ENCODE measurements at places on chromosomes 7 and 10.

- no peak for DNase-seq
Measured at GRCh38 chr7:23469961-23470250, 385 bp downstream of the IGF2BP3 start.

- no peak for DNase-seq
Measured at GRCh38 chr10:43801140-43801539, 152.5 kb upstream of the ZNF32 start.

DNA sequence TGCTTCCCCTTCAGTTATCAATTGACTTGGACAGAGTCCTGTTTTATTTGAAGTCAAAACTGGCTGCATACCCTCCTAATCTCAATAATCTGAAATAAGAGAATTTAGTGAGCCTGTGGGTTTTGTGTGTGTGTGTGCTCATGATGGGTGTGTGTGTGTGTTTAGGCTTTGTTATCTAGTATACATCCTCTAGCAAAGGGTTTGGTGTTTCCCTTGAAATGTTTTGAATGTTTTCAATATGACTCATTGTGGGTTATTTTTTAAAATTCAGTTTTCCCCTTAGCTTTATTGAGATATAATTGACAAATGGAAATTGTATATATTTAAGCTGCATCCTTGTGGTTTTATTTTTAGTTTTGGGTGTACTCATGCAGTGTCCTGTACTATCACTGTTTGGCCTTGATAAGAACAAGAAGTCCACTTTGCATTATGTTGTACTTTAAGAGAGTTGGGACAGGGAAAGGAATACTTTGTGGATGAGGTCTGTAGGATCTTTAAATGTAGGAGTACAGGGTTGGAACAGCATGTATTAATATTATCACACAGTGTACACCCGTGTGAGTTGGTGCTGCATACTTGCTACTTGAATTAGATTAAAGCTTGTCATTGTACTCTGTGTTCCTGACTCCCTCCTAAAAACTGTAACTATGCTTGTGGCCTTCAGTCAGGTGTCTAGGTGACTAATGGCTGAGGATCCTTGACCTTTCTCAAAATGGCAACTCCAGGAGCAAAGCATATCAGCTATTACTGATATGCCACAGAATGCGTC is 58.3 kb downstream of the VCL start:
- DNase-seq: no peak

- DNase-seq: no peak
Measured at GRCh38 chr7:2154831-2155230, 77.9 kb downstream of the MAD1L1 start.

GRCh38 chr10:28628184-28628893 is 49.0 kb upstream of the BAMBI start:
- DNase-seq: peak; percentile 7

- DNase-seq: no peak
Measured at GRCh38 chr7:136857573-136857972, 10.9 kb upstream of the CHRM2 start.

- no peak for DNase-seq
Measured at GRCh38 chr10:128642023-128642422, 515.8 kb upstream of the MKI67 start.

DNA sequence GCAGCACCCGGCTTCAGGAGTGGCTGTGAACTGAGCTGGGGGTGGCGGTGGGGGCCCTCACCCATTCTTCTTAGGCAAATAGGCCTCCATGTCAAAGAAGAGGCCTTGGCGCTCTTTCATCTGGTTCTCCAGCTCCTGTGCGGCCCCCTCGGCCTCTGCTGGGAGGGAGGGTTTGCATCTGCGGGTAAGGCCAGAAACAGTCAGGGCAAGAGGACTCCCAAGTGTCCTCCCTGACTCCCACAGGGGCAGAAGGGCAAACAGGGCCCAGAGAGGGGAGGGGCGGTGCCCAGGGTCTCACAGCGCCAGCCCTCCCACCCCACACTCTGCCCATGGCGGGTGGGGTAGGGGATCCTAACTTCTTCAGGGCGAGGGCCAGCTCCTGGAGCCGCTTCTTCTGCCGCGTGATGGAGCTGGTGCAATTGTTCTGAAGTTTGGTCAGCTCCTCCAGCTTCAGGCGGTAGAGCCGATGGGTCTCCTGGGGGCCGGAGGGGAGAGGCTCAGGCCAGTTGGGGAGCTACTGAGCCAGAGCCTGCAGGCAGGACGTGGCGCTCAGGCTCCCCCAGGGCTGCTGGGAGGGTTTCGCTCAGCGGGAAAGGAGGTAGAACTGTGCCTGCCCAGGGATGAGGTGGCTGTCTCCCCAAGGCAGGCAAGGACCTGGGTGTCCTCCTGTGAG is 2.2 kb downstream of the TMEM120A start:
- no peak for DNase-seq

DNA sequence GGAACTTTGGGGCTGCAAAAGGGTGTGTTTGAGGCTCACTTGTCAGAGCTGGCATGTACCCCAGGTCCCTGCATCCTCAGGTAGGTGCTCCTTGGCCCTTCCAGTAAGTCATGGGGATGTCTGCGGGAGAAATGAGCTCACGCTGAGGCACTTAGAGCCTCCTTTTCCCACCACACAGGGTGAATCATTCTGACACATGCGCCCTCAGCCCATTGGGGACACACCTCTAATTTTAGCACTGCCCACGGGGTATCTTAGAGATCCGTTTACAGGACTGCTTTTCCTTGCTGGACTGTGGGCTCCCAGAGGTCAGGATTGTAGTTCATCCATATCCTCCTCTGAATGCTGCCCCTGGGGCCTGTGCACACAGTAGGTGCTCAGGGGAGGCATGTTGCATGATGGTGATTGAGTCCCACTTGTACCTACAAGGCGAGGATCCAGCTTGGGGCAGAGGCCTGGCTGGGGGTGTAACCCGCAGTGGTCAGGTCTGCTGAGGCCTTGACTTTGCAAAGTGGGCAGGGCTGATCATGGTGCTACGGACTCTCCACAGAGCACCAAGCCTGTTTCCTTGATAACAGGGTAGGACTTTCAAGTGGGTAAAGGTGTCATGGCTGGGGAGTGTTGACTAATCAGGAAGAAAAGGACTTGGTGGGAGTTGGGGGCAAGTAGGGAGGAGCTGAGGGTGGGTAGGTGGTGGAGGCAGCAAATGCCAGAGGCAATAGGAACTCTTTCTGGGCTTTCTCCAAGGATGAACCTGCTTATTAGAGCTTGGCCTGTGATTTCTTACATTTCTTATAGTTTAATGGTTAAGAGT is 5.8 kb downstream of the TSPAN15 start:
- DNase-seq: no peak

GRCh38 chr7:94657771-94658693 is 2.1 kb upstream of the SGCE start:
- peak; percentile 70 for DNase-seq

DNA sequence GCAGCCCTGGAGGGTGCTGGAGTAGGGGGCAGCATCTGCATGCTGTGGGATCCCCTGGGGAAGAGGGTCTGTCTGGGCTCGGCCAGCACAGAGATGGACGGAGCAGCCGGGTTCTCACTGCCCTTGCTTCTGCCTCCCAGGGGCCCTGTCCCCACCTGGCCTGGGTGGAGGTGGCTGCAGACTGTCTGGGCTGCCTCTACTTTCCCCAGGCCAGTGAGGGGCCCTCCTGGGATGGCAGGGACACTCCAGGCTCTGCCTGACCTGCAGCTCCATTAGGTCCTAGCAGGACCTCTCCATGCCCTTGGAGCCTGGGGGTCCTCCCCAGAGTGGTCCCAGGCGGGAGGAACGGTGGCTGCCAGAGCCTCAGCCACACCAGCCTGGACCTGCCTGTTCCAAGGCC is 63.7 kb downstream of the PWWP2B start:
- no peak for DNase-seq

DNA sequence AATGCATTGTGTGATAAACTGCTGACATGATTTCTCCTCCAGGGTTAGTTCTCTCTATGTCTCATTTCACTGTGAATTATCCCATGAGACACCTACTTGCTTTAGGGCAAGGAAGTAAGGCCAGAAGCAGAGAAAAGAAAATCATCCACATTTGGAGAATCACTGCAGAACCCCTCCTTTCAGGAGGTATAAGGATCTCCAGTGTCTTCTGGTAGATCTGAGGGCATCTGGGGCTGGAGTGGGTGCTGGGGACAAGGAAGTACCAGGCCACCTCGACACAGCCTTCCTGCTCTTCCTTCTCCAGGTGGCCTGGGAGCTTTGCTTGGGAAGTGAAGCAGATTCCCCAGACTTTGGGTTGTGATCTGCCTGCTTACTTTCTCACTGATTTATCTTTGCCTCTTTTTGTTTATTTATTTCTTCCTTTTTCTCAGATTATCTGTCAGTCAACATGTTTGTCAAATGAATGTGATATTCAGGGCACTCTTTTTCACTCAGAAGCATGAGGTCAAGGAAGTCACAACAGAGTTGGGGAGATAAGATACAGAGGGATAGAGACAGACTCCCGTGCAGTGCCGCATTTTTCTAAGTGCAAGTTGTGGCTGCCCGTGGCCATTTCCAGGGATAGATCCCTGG is 12.4 kb upstream of the CAMK2G start:
- no peak for DNase-seq

DNA sequence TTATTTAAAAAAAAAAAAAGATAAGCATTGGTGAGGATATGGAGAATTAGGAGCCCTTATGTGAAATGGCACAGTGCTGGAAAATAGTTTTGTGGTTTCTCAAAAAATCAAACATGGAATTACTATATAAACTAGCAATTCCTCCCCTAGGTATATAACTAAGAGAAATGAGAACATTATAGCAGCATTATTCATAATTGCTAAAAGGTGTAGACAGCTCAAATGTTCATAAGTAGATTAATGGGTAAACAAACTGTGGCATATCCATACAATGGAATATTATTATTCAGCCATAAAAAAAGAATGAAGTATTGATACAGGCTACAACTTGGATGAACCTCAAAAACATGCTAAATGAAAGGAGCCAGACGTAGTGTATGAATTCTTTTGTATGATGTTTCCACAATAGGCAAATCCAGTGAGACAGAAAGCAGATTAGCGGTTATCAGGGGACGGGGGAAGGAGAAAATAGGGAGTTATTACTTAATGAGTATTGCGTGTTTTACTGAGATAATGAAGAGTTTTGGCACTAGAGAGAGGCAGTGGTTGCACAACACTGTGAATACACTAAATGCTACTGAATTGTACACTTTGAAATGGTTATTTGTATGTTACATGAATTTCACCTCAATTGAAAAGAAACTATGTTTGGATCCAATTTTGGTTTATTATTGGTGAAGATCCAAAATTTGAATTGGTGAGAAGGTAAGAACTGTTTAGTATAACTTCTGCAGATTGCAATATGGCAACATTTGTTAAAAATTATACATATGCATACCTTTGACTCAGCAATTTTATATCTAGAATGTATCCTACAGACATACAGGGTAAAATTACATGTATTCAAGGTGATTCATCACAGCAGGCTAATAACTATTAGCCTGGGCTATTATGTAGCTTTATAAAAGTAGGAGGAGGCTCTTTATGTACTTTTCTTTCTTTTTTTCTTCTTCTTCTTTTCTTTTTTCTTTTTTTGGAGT is 69.7 kb downstream of the VCL start:
- no peak for DNase-seq

DNA sequence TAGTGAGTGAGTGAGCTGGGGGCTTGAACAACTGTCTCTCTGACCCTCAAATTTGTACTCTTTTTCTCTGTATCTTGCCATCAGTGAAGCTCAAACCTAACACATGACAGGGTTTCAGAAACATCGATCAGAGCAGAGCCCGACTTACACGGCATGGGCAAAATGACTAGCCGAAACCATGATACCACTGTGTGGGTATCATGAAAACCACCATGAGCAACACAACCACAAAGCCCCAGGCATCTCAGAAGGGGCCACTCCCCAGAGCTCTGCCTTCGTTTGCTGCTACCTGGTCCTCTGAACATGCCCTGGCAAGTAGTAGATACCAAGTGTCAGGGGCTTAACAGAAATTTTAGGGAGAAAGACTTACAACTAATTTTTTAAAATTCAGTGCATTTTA is 308.5 kb downstream of the WDR11 start:
- DNase-seq: no peak

GRCh38 chr10:46226900-46227558 is 59.8 kb upstream of the ANTXRL start:
- no peak for DNase-seq

- DNase-seq: no peak
Measured at GRCh38 chr10:119343011-119343601, 135.7 kb downstream of the GRK5 start.

- DNase-seq: no peak
Measured at GRCh38 chr10:46314071-46314470, 27.3 kb downstream of the ANTXRL start.

- DNase-seq: no peak
Measured at GRCh38 chr7:16951483-16952080, 69.8 kb upstream of the AGR3 start.

DNA sequence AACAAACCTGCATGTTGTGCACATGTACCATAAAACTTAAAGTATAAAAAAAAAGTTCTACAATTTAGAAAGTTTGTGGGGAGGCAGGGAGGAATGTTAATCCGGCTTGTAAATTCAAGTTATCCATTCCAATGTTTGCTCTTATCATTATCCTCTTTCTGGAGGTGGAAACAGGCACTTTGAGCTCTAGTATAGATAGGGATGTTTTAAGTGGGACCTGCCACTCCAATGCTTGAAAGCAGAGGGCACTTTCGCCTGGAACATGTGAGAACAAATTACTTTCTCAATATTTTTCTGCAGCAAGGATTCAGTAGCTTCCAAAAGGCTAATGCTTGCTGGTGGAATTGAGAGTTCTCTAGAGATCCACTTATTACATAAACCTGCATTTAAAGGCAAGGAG is 45.6 kb downstream of the FEZF1 start:
- no peak for DNase-seq

- no peak for DNase-seq
Measured at GRCh38 chr7:1675673-1676549, 5.8 kb downstream of the ELFN1 start.

GRCh38 chr7:77944183-77945182 is 145.9 kb downstream of the PHTF2 start:
- DNase-seq: no peak
